ENCODE measurements at places on chromosomes 4 and X.

DNA sequence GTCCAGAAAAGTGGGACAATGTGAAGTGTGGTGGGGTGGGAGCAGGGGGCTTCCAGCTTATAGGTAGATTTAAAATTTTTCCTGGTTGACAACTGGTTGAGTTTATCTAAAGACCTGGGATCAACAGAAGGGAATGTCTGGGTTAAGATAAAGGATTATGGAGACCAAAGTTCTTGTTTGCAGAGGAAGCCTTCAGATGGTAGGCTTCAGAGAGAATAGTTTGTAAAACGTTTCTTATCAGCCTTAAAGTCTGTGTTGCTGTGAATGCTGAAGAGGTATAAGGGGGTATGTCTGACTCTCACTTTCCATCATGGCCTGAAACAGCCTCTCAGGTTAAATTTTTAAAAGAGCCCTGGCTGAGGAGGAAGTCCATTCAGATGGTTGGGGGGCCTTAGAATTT, 20.5 kb downstream of the MGST2 start:
- no peak for DNase-seq

DNA sequence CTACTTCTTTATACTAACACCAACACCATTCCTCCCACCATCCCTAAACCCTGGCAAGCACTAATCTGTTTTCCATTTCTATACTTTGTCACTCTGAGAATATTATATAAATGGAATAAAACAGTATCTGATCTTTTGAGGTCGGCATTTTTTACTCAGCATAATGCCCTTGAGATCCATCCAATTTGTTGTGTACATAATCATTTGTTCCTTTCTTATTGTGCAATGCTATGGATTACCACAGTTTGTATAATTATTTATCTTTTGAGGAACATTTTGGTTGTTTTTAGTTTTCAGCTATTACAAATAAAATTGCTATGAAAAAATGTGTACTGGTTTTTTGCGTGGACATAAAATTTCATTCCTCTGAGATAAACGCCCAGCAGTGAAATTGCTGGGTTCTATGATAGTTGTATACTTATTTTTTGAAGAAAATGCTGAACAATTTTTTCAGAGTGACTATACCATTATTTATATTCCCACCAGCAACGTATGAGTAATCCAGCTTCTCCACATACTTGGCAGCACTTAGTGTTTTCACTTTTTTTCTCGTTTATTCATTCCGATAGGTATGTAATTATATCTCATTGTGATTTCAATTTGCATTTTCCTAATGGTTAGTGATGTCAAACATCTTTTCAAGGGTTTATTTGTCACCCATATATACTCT, 154.3 kb upstream of the DCAF8L1 start:
- no peak for DNase-seq

GRCh38 chr4:77881460-77882295, 19.0 kb downstream of the MRPL1 start:
- no peak for DNase-seq

DNA sequence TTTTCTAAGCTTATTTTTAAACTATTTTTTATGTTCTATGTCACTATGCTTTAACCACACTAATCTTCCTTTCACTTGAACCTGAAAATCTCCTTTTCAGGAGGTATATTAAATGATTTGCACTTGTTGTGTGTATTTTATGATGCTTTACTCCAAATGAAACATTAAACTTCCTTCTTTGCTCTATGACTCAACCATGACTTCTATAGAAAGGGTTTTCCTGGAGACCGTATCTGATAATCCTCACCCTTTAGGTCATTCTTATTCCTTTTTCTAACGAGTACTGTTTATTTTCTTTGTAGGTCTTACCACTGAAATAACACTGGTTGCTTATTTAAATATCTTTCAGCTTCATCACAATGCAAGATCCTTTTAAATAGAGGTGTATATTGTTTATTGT, 1163.2 kb downstream of the PCDH18 start:
- DNase-seq: no peak

- DNase-seq: no peak
These were observed 78.5 kb upstream of the MTNR1A start for GRCh38 chr4:186633844-186634243.

- no peak for DNase-seq
These were observed 99.3 kb upstream of the PRKG2 start for GRCh38 chr4:81314196-81314896.

DNA sequence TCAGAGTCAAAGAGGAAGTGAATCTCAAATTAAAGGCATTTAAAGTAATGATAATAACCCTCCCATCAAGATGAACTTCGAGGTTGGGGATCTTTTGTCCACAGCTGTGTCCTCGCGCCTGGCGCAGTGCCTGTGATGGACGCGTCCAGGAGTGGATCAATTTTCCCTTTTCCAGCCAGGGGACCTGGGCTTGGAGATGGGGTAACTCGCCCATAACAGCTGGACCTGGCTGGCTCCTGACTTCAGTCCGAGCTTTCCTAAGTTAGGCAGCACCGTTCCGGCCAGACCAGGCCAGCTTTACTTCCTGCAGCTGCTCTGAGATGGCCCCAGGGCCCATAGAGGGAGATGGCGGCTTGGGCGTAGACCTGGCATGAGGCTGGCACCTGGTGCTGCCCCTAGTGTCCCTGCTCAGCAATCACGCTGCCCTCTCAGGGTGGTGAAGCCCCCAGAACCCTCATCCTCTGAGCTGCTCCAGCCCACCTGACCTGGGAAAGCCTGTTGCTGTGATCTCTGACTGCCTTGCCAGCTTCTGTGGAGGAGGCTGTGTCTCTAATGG, 23.9 kb downstream of the ADRA2C start:
- no peak for DNase-seq

DNA sequence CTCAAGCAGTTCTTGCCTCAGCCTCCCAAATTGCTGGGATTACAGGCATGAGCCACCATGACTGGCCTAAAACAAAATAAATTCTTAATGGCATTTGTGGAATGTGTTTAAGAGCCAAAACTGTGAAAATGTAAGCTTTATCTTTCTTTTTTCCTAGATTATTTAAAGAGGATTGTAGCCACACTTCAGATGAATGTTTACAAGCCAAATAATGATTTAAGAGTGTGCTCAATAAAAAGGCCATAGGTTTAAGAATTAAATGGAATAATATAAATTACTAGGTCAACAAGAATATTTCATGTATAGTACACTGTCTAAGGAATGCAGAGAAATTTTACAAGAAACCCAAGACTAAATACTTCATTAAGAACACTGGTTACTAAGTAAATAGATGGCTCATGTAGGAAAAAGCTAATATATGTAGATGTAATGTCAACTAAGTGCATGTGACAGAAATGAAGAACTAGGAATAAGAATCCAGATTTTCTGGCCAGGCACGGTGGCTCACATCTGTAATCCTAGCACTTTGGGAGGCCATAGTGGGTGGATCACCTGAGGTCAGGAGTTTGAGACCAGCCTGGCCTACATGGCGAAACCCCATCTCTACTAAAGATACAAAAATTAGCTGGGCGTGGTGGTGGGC, 21.3 kb upstream of the UGDH start:
- no peak for DNase-seq

DNA sequence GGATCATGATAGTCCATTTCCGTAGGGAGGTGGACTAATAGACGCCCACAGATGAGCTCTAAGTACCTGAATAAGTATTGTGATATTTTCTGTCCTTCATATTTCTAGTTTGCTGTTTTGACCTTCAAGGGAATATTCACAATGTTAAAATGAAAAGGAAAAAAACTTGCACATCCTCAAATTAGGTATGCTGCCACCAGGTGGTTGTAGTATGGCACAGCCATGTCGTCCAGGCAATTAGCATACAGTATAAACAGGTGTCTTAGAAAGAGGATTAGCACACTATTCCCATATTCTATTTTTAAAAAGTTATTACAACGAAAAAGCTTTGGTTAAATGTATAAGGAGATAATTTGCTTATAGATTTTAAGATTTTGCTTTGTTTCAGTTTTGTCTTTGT, 802.0 kb downstream of the RPA4 start:
- no peak for DNase-seq

DNA sequence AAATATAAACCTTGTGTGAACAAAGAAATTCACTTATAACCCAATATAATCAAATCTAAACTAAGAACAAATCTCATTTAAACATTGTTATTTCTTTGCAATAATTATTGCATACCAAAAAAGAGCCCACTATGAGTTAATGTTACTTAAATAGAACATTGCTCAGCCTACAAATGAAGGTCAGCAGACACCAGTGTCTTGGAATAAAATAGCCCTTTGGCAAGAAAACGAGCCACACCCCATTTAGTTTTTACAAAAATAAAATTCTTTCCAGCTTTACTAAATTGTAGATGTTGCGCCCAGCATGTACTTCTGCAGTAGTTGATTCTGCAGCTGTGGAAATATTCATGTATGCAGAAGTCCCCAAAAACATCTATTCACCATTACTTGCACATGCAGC, 12.2 kb downstream of the PLS3 start:
- no peak for DNase-seq

GRCh38 chr4:17490575-17491059, 21.3 kb downstream of the QDPR start:
- DNase-seq: no peak

- DNase-seq: no peak
These were observed at the start of gene TAF7L for GRCh38 chrX:101290957-101291603. Gene TAF7L (minus strand): TSS chrX:101291334. CDS start chrX:101287543, 3,791 bp downstream.

DNA sequence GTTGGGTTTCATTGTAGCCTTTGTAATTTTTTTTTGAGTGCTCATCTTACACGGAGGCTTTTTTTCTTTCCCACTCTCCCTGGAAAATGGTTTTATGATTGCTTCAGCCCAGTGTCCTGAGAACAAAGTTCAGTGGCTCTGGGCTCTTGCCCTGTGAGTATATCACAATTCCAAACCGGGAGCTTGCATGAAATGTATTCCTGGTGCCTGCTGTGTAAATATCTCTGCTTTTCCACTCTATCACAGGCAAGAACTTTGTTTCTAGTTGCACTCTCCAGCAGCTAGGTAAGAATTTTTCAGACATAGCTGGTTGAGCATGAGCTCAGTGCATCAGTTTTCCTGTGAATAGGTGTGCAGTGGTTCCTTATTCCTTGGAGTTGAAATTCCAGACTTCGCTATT, 60.8 kb downstream of the SUPT20HL2 start:
- DNase-seq: no peak

- no peak for DNase-seq
These were observed 111.4 kb downstream of the SORBS2 start for GRCh38 chr4:185700630-185701029.

- DNase-seq: no peak
These were observed 205.4 kb downstream of the HS3ST1 start for GRCh38 chr4:11223311-11223710.

Measured in SW 1271 (cell line).